Cortex of kidney (tissue), 1 donor: ENCODE measurements at places on chromosomes 2 and 18.

- DNase-seq, result no peak
Observed at GRCh38 chr2:115483666-115484065, 1041.2 kb downstream of the DPP10 start.

GRCh38 chr2:88114889-88115288, 13.0 kb downstream of the FABP1 start:
- DNase-seq, result no peak

- no peak for DNase-seq
Observed at GRCh38 chr18:6652098-6652497, 77.4 kb upstream of the ARHGAP28 start.

GRCh38 chr2:72261076-72261475, 113.4 kb upstream of the CYP26B1 start:
- no peak for DNase-seq

GRCh38 chr2:160478660-160479059, 14.9 kb downstream of the RBMS1 start:
- DNase-seq, result no peak

GRCh38 chr18:26794230-26795101, 71.0 kb downstream of the AQP4 start:
- no peak for DNase-seq

- no peak for DNase-seq
Observed at GRCh38 chr2:140376686-140377085, 1596.5 kb upstream of the NXPH2 start.

DNA sequence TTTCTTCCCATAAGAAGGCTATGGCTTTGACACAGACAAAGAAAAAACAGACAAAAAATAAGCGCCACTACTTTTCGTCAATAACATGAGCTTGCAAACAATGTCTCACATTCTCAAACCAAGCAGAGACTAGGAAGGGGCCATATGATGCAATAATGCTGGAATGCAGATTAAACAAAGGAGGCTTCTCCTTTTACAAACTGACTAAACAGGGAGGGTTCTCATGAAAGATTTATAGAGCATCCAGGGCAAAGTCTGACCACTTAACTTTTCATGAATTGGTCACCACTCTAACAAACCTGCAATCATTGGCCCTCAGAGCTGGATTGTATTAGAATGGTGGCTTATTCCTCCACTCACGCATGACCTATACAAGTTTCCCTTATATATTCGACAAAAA, 663.3 kb upstream of the CHAC2 start:
- no peak for DNase-seq

GRCh38 chr2:229043681-229044080, 227.4 kb downstream of the PID1 start:
- DNase-seq, result no peak

GRCh38 chr2:75787532-75788132, 76.9 kb upstream of the GCFC2 start:
- no peak for DNase-seq

DNA sequence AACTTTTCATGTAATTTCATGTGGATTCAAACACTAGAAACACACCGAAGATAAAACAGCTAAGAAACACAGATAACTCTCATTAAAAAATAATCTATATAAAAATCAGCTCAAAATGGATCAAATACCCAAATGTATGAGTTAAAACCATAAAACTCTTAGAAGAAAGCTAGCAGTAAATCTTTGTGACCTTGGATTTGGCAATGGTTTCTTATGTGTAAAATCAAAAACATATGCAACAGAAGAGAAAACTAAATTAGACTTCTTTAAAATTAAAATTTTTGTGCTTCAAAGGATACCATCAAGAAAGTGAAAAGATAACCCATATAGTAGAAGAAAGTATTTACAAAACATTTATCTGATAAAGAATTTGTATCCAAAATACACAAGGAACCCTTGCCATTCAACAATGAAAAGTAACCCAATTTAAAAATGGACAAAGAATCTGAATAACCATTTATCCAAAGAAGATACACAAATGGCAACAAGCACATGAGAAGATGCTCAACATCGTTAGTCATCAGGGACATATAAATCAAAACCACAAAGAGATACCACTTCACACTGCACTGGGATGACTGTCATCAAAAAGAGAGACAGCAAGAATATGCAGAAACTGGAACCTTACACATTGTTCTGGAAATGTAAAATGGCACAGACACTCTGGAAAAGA, 27.5 kb downstream of the GAREM1 start:
- DNase-seq, result no peak
